ENCODE measurements at places on chromosomes 12 and 14. TPM values are rescaled to one million over a fixed set of nuclear protein-coding genes. Genes with fewer than 3 reads are reported as not detected.
A peak's percentile ranks its signal among the peaks of the same experiment; 100 is the strongest.

Gene SLC38A4
- total RNA-seq: 0.08 TPM

Gene SLC8A3
- not detected for total RNA-seq

Gene PLEKHG7
- total RNA-seq: 0.13 TPM

Gene DPPA3
- not detected for total RNA-seq

Gene BICDL1
- 21.5 TPM for total RNA-seq

Gene TMEM116
- 2.2 TPM for total RNA-seq

- DNase-seq: peak; percentile 74
Measured at GRCh38 chr12:5376591-5377207, 55.2 kb upstream of the NTF3 start.

DNA sequence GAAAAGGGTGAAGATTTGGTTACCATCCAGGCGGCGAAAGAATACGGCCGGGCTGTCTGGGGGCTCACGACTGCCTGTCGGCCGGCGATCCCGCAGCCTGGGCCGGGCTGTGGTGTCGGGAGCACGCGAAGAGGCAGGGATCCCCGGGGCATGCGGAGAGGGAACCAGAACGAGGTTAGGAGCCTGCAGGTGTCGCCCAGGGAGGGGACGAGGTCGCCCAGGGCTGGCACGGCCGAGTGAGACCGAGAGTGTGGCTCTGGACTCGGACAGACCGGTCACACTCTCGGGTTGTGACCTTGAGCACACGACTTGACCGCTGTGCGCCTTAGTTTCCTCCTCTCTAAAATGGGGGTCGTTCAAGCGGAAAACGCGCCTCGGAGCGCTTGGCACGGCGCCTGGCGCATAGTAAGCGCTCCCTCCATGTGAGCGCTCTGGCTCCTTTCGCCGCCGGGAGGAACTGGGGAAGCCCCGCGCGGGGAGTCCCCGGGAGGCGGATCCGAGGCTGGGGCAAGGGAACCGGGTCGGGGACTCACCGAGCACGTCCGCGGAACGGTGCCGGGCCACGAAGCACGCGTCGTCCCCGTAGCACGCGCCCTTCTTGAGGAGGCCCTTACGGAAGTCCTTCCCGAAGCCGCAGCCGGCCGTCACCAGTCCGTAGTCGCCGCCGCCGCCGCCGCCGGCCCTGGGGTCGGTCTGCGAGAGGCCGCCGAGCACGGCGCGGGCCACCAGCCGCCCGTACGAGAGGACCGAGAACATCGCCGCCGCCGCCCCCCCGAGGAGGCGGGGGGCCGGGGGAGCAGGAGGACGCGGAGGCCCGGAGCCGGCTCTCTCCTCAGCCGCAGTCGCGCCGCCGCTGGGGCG lies 612 bp downstream of the PPTC7 start:
- peak; percentile 52 for DNase-seq

- no peak for DNase-seq
Measured at GRCh38 chr12:84136862-84137367, 775.7 kb downstream of the SLC6A15 start.

- no peak for DNase-seq
Measured at GRCh38 chr14:78785265-78785664, 615.1 kb downstream of the NRXN3 start.

GRCh38 chr12:131530041-131530332 lies 180.9 kb upstream of the SFSWAP start:
- DNase-seq: no peak

- DNase-seq: no peak
Measured at GRCh38 chr14:42563313-42563712, 956.6 kb downstream of the LRFN5 start.

- no peak for DNase-seq
Measured at GRCh38 chr12:25687226-25687625, 134.1 kb upstream of the LMNTD1 start.

DNA sequence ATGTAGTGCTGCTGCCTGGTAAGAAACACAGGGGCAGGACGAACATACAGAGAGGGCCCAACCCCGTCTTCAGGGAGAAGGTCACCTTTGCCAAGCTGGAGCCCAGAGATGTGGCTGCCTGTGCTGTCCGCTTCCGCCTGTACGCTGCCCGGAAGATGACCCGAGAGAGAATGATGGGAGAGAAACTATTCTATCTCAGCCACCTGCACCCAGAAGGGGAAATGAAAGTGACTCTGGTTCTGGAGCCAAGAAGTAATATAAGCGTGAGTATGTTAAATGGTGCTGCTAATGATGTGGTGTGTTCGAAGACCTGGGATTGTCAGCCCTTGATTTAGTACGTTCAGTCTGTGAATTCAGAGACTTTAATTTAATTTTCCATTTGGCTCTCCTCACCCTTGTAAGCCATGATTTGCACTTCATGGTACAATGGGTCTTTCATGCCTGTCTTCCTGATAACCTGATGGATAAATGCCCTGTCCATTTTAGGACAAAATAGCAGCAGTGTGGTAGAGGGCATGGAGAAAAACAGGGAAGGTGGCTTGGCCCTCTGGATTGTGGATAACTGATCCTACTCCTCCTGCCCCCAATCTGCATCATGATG lies 318.9 kb downstream of the SNAPC1 start:
- DNase-seq: no peak

GRCh38 chr12:109539508-109539907 lies 33.8 kb downstream of the MMAB start:
- no peak for DNase-seq

- no peak for DNase-seq
Measured at GRCh38 chr12:78793491-78793890, 71.1 kb upstream of the SYT1 start.

DNA sequence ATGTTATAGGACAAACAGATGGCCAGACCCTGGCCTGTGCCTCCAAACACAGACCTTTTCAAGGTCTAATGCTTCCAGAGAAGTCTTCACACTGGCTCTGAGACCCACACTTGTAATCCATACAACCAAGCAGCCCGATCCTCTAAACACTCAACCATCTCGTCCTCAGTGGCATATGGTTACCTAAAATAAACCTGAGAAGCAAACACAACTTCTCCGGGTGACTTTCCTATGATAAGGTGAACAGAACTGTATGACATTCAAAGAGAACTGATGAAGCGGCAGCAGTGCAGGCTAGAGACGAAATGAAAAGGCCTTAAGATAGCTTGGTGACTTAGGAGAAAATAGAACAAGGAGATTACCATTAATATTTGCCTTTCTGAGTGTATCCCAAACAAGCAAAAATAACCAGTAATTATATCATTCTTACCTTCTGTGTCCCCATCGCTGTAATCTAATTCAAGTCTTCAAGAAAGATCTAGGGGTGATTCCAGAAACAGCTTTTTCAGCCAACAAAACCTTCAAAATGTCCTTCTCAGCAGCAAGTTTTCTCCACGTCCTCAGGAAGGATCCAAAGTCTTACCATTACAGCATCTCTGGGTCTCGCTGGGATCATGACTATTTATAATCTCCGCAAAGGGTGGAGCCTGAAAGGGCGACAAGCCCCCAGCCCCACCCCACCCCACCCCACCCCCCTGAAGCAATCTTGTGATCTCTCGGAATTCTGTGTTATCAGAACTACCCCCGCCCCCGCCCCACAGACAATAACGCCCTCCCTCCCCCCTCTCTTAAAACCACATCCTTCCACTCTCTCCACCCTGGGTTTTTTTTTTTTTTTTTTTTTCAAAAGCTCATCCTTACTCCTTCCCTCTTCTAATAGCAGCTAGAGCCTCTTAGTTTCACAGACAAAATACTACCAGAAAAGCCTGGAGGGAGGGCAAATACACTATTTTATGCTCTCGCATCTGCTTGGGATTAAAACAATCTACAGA lies at the start of gene SLC2A3:
SLC2A3 (minus strand) TSS at position 598 of the 992 bp plus-strand sequence; CDS start at position 445, 153 bp downstream.
- DNase-seq: no peak

All from HT-29 (cell line).